ENCODE measurements at places on chromosomes 1 and 21.

GRCh38 chr1:156601122-156601830 lies at the start of gene GPATCH4:
GPATCH4 (minus strand) TSS chr1:156601479.
- DNase-seq = peak; percentile 95

DNA sequence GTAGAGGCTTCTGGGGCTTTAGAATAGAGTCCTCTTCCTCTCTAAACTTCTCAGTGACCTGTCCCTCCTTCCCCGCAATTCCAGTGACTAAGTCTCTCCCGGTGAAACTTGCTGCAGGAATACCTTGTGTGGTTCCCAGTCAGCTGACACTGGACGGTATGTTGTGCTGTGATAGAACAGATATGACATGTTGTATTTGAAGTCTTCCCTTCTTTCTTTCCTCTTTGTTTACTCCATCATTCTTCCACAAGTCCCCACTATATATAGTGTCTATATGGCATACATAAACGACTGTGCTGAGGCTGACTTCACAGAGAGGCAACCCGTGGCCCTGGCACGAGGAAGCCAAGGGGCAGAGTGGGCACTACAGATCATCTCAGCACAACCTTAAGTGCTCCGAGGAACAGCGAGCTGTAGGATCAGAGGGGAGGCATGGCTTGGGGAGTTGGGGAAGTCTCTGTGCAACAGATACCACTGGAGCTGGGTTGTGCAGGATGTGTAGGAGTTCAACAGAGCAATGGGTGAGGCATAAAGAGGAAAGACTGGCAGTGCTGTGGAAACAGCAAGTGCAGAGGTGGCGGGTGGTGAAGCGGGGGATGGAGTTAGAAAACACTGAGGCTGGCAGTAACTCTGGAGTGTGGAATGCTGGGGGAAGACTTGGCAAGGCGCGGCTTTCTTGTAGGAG lies 237.8 kb downstream of the TRABD2B start:
- no peak for DNase-seq

DNA sequence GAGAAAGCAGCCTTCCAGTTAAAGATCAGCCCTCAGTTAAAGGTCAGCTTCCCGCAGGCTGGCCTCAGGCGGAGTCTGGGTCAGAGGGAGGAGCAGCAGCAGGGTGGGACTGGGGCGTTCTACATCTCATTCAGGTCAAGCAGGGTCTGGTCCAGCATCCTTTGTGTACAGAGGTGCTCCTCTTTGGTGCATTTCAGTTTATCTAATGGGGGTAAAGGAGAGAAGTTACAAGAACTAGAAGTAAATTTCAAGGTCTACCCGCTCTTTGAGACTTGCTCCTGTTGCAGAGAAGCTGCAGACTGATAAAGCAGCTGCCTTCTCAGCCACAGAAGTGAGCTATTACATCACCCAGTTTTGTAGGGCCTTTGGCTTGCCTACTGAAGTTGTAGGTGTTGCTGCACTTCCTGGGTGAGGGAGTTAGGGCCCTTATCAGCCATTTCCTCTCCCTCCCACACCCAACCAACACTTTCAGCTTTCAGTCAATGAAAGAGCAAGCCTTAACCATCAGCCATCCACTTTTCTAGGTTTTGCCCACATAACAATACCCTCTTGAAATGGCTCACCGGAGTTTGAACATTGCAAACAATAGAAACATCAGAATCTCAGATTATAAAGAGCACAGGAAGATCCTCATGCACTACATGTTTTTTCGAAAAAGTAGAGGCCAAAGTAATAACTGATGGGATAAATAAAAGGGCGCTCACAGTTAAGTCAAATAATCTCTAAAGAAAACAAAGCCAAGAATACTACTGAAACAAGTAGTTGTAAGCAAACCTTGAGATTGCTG lies 2.8 kb upstream of the NUP210L start:
- no peak for DNase-seq

DNA sequence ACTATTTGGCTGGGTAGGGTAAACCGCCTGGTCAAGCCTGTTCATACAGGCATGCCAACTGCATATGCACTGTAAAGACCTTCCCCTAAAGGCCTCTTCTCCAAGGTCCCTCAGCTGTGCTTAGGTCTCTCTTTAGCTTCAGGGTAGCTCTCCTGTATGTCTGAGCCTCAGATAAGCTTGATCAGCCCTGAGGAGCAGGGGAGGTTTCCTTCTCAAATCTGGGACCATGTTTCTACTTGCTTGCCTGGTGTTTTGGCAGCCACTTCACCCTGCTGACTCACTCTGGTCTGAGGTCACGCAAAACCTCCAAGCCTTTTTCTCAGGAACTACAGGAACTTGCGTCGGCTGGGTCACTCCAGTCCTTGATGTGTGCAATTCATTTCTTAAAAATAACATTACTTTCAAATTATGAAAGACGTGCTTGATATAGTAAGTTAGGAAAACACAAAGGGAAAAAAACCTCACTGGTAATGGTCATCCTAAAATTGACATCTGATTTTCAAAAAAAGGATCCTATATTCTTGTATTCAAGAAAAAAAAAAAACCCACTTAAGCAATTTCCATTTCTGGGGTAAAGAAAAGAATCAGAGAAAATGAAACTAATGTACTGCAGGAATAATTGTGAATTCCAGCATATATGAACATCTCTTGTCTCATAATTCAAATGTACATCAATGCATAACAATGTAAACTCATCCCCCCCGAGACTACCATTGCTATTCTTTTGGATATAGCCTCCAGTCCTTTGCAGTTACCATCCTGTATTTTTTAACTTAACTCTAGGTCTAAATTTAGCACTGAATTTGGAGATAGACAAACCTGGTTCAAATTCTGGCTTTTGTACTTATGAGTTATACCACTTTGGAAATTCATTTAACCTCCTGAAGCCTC lies 24.8 kb upstream of the RNF19B start:
- peak; percentile 94 for DNase-seq

DNA sequence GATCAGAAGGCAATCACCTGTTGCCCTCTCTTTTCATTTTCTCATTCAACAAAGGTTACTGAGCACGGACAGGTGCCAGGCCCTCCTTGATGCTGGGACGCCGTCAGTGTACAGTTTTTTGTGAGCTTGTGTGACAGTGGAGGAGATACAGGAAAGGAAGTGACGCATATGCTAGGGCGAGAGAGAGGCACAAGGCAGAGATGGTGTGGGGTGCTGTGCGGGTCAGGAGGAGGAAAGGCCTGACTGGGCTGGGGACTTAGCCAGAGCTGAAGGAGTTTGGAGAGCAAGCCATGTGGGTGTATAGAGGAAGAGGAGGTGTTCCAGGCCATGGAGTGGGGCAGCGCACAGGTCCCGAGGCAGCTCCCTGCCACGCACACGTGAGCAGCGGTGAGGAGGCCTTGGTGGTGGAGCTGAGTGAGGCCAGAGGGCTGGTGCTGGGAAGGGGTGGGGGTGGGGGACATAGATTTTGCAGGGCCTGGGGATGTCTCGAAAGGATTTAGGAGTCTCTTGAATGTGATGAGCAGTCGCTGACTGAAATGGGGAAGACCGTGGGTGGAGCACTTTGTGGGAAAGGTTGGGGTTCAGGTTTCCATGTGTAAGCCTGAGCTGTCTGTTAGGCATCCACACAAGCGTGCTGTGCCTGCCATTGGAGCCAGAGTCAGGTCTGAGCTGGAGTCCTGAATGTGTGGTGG lies 46.0 kb downstream of the TRAPPC10 start:
- no peak for DNase-seq

DNA sequence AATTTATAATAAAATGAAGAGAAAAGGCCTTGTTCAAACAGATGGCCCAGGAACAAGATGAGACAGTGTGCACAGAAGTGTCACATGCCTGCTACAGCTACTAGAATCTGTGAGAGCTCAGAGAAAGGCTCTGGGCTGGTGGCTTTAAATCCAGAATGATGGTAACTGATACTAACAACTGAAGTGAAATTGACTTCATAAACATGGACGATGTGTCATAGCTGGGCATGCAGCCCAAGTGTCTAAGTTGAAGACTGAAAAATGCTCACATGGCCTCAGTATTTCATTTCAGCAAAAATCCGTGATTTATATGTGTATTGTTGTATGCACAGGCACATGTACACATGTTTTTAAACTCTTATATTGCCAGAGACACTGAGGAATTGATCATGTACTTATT lies 208.3 kb upstream of the RUNX1 start:
- DNase-seq = peak; percentile 92

DNA sequence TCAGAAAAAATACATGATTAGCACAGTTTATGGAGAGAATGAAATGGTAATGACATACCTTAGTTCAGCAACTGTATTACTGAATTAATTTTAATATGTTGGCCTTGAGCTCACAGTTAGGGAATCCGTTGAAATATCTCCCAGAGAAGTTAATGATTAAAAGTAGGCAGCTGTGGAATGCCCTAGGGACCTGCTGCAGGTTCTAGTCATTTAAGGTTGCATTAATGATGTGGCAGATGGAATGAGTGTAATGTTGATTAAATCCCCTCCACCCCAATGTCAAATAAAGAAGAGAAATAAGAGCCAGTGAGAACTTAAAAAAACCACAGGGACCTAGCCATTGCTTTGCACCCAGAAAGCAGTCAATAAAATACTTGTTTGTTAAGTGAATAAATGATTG lies 40.3 kb upstream of the TRIM45 start:
- no peak for DNase-seq

DNA sequence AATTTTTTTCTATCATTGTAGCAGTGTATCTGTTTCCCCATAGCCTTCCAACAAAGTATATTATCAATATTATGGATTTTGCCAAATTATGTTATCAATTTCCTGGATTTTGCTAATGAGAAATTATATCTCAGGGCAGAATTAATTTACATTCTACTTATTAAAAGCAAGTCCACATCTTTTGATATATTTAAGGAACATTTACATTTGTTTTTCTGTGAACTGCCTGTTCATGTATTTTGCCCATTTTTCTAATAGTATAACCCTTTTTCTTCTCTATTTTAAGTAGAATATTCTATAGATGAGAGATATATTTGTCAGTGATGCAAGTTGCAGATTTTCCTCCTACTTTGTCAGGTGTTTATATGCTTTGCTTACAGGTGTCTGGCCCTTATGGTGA lies 24.4 kb downstream of the C1orf87 start:
- no peak for DNase-seq

DNA sequence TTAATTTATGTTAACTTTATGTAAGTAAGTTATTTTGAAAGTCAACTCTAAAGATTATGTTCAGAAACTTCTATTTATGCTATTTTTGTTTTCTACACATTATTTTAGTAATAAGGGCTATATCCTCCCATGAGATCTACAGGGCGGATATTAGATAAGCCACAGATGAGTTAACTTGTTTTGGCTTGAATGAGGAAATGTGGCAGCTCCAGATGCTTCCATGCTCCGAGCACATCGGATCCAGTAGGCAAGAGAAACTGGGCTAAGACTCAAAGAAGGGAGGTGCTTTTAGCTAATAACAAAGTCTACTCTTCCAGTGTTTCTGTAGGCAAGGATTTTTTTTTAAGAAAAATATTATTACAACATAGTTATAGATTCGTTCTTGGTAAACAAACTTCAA lies 20.0 kb upstream of the LAMC1 start:
- no peak for DNase-seq

DNA sequence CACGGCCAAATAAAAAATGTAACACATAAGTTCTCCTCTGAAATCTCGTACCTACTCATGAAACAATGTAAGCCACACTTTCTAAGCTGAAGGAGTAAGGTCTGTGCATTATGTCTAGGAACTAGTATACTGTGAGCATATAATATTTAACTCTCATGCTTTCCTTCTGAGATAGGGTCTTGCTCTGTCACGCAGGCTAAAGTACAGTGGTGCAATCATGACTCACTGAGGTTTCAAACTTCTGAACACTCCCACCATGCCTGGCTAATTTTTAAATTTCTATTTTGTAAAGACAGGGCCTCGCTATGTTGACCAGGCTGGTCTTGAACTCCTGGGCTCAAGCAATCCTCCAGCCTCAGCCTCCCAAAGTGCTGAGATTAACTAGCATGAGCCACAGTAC lies 71.3 kb downstream of the AHCTF1 start:
- DNase-seq = no peak

- DNase-seq = no peak
Observed at GRCh38 chr1:218524526-218524925, 179.4 kb downstream of the TGFB2 start.

DNA sequence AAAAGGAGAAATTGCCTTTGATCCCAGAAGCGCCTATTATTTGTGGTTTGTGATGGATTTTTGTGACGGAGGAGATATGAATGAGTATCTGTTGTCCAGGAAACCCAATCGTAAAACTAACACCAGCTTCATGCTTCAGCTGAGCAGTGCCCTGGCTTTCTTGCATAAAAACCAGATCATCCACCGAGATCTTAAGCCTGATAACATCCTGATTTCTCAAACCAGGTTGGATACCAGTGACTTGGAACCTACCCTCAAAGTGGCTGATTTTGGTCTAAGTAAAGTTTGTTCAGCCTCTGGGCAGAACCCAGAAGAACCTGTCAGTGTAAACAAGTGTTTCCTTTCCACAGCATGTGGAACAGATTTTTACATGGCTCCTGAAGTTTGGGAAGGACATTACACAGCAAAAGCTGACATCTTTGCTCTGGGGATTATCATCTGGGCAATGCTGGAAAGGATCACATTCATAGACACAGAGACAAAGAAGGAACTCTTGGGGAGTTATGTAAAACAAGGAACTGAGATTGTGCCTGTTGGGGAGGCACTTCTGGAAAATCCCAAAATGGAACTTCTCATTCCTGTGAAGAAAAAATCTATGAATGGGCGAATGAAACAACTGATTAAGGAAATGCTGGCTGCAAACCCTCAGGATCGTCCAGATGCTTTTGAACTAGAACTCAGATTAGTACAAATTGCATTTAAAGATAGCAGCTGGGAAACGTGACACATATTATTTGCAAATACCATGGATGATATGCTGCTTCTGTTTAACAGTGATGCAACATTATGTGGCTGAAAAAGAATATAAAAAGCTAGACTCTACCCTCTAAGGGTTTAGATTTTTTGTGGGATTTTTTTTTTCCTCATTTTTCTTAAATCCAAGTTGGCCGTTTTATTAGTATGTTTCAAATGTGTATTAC lies 10.5 kb downstream of the PDIK1L start:
- DNase-seq = peak; percentile 43

DNA sequence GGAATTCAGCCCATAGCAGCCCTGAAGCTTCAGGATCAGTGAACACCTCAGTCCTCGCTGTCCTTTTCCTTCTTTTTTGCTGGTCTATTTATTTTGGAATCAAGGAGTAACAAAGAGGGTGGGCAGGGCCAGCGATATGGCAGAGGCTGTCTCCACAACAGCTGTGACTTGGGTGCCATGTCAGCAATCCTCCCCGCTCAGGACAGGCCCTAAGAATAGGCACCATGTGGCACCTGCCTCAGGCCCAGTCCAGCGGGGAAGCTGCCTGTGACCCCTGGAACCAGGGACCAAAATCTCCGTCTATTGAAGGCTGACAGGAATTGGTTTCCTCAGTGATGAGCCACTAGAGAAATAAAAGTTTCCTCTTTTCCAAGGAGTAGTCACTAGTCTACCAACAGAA lies 58.6 kb upstream of the TNR start:
- no peak for DNase-seq

- peak; percentile 37 for DNase-seq
Observed at GRCh38 chr1:167052389-167052788, 37.8 kb downstream of the GPA33 start.

GRCh38 chr1:198153804-198154203 lies 3.0 kb upstream of the NEK7 start:
- DNase-seq = no peak

GRCh38 chr1:152998476-152998875 lies 3.1 kb upstream of the SPRR3 start:
- no peak for DNase-seq

Measured in ELR (cell line).